ENCODE measurements at places on chromosomes 2 and 18.

DNA sequence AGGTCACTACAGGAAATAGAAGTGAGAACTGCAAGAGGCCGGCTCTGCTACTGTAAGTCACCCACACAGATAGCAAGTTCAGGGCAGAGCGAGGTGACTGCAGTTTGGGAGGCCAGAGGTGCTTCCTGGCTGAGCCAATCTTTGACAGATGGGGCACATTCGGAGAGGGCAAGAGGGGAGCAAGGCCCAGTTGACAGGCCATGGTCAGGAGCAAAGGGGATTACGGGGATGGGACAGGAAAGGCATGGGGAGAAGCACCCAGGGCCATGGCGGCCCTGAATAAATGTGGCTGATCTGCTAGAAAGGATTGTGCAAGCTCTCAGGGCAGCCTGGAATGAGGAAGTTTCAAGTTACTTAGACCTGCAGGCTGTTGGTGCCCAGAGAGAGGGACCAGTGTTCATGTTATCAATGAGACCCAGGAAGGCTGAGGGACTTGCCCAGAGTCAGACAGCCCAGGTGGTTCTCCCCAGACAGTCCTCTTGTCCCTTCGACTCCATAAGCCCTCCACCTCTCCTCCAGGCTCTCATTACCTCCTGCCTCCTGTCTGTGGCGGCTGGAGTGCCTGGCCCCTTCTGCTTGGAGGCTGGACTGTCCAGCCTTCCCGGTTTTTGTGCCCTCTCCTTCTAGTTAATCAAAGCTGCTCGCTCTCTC is 123.3 kb downstream of the CTIF start:
- DNase-seq: peak; percentile 65

DNA sequence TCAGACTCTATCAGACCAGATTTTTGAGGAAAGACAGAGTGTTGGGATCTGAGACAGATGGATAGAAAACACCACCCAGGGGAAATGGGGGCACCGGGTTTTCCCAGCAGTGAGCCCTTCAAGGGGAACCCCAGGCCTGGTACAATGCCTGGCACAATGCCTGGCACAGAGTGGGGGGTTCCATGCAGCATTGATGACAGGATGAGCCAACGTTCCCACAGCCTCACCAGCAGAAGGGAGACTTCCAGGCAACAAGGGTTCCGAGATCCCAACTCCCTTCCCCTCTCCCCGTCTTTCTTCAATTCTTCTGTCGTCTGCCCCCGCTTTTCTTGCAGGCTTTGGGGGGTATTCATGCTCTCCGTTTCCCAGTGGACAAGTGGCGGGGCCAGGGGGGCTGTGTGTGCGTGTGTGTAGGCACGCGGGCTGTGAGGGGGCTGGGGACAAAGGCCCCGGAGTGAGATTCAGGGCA is 132.1 kb upstream of the HAAO start:
- DNase-seq: no peak

GRCh38 chr18:79102886-79103285 is 33.7 kb downstream of the ATP9B start:
- no peak for DNase-seq

DNA sequence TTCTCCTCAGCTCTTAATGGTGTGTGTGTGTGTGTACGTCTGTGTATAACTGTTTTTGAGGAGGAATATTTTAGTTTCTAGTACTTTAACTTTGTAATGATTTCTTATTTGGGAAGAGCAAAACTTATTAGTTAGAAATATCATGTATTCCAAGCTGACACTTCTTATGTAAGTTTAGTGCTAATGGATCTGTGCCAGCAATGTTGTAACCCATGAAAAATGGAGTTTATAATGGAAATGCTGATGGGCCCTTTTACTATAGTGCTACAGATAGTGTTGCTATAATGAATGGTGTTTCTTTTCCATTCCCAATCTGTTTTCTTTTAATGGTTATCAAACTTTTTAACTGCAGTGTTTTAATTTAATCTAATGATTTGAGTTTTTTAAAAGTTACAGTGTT is 49.8 kb upstream of the OTX1 start:
- DNase-seq: no peak

DNA sequence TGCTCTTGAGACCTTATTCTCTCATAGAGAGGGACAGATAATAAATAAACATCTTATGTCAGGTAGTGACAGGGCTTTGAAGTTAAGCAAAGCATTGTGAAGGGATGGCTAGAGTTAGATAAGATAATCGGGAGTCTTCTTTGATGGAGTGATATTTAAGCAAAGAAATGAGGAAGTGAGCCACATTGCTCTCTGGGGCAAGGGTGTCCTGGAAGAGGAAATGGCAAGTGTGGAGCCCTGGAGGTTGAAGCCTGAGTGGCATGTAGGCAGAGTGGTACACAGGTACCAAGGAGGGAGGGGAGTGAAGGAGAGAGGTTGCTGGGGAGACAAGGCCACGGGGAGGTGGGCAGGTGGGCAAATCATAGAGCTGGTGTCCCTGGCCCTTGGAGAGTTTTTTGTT is 110.2 kb downstream of the CTAGE1 start:
- no peak for DNase-seq

GRCh38 chr2:207048416-207048815 is 109.1 kb downstream of the CPO start:
- DNase-seq: no peak

GRCh38 chr2:96556441-96557330 is 20.1 kb downstream of the ARID5A start:
- peak; percentile 92 for DNase-seq

GRCh38 chr2:161306919-161307318 is 1.3 kb upstream of the PSMD14 start:
- DNase-seq: no peak

DNA sequence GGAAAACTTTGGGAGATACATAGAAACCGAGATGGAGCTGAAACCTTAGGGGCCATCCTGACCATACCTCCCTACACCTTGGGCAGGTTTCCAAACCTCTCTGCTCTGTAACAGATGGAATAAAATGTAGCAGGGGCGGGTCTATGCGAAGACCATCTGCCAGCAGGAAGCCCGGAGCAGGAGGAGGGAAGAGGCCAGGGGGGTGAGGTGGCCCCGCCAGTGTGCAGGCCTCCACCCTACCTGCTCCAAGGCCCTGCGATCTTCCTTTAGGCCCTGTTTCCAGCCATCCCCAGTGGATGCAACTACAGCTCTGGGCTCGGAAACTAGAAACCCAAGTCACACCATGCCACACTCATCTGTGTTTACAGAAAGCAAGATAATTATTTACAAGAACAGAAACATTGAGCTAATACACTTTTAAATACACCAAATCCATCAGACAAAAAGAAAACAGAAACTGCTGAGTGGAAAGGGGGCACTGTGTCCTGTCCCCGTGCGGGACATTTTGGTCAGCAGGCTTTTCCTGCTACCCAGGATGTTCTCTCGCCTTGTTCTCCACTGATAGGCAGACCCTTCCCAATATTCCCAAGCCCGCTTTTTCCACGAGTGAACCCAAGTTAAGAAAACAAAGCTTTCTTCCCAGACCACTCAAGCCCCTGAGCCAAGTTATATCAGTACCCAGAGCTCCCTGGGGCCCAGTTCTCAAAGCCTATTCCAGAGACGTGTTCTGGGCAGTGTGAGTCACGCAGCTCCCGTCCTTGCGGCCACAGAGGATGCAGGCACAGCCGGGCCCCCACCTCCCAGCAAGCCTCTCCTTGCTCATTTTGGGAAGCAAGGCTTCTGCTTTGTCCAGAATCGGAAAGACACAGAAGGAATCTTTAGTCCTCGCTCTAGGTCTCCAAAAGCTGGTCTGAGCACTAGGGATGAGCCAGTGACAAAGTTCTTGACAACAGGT is 17.3 kb downstream of the CIB4 start:
- peak; percentile 26 for DNase-seq

DNA sequence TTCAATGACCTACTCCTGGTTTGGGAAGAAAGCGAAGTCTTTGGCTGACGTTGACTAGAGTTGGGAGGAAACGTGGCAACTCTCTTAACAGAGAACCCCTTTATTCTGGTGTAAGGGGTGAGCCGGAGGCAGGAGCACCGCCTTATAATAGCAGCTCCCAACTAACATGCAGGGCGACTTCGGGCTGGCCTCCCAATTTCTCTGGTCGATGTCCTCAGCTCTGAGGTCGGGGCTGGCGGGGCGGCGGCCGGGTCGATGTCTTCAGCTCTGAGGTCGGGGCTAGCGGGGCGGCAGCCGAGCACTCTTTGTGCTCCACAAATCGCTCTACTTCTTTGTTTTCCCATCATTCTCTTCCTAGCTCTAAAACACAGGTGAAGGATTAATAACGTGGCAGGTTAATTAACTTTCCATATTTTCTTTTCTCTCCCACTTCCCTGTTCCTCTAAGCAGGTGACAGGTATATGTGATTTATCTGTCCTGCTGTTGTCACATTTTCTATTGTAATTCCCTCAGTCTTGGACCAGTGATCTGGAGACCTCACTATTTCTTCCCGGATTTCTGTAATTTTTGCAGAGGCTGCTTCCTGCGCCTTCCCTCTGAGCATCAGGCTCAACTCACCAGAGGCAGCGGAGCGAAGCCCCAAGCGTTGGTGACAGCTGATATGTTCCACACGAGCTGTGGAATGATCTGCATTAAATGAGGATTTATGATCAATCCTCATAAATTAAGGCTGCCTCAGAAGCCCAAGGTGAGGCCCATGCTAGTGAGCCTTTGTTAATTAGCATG is 64.3 kb downstream of the ACKR3 start:
- no peak for DNase-seq

Measured in HT1080 (cell line).